NCI-H1092 (cell line): ENCODE measurements at places on chromosomes 6 and 20.

- no peak for DNase-seq
These were observed 297.8 kb downstream of the PRL start for GRCh38 chr6:21999012-21999528.

DNA sequence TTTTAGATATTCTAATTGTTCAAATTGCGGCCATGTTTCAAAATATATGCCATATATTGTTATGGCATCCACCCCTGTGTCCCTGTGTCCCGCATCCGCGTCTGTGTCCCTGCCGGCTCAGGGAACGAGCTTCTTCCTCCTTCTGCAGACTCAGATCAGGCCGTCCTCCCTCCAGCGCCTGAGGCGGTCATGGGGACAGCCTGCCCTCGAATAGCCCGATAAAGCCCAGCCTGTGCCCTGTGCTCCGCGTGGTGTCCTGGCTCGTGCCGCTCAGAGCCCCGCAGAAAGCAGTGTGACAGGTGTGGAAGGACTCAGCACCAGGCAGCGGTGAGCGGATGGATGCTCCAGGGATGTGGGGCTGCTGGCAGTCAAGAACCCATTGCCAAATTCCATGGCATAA is 663.4 kb upstream of the DEFB115 start:
- DNase-seq, result no peak

DNA sequence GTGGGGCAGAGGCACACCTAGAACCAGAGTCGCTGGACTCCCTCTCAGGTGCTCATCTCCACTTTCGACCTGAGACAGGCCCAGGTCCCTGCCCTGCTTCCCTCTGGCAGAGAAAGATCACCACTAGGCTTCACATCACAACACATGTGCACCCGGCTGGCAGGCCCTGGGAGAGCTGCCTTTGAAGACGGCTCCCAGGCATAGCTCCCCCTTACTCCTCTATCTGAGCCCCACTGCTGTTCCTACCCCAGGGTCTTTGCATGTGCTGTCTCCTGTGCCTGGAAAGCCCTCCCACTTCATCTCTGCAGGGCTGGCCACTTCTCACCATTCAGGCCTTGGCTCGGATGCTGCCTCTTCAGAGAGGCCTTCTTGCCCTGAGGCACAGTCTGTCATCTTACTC is 89.2 kb downstream of the NOL4L start:
- DNase-seq, result no peak

DNA sequence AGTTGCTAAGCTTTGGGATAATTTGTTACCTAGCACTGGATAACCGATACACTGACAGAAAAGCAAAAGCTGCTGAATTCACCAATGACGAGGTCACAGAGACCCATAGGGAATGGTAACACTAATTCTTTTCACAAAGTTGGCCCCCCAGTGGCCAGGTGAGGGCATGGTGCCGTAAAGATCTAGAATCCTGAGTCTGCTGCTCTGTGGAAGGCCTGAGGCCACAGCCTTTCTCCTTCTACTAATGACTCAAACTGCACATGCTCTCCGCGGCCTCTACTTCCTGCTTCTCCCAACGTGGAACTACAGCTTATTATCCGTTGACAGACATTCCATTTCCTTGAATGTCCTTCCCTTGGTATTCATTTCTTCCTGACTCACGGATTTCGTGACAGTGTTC is 127.1 kb downstream of the OPRM1 start:
- DNase-seq, result no peak

DNA sequence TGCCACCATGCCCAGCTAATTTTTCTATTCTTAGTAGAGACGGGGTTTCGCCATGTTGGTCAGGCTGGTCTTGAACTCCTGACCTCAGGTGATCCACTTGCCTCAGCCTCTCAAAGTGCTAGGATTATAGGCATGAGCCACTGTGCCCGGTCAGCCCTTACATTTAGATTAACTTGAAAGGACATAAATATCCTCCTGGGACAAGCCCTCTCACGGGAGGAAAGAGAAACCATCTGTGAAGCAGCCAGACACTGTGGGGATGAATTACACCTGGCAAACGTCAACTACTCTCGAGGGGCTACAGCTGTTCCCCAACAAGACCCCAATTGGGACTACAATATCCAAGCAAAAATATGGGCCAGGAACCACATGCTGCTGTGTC is 32.7 kb upstream of the SAMHD1 start:
- DNase-seq, result no peak
